ENCODE measurements at places on chromosomes 11 and 22. TPM values are rescaled to one million over a fixed set of nuclear protein-coding genes. Genes with fewer than 3 reads are reported as not detected.
A peak's percentile ranks its signal among the peaks of the same experiment; 100 is the strongest.

The H19 gene
- total RNA-seq, result 238 TPM

DNA sequence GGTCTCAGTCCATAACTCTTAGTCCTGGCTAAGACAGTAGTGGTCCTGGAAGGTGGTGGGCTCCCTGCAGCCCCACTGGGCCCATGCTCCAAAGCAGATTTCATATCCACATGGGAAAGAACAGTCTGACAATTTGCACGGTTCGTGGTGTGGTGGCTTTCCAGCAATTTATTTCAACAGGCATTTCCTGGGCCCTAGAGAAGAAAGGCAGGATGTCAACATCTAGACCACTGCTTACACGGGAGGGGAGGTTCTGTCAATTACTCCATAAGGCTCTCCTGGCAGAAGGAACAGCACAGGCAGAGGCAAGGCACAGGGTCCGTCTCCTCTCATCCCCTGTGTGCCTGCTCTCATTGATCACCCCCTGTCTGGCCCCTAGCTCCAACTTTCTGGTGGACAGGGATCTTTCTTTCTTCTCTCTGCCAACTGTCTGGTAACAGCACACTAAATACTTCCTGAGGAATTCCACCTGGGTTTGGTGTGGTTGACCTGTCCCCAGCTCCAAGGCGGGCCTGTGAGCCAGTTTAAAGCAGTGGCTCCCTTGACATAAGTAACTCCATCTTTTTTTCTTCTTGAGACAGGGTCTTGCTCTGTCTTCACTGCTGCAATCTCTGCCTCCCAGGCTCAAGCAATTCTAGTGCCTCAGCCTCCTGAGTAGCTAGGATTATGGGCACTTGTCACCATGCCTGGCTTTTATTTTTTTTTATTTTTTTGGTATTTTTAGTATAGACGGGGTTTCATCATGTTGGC, 5.1 kb upstream of the A4GALT start:
- no peak overlapping the region for H3K4me3 ChIP-seq
- H3K27ac ChIP-seq, result no peak overlapping the region
- H3K27me3 ChIP-seq, result no peaks in the 10 kb centered on the region
- peaks cover 7% of the 10 kb centered on the region for H3K4me1 ChIP-seq
- DNase-seq, result no peak

DNA sequence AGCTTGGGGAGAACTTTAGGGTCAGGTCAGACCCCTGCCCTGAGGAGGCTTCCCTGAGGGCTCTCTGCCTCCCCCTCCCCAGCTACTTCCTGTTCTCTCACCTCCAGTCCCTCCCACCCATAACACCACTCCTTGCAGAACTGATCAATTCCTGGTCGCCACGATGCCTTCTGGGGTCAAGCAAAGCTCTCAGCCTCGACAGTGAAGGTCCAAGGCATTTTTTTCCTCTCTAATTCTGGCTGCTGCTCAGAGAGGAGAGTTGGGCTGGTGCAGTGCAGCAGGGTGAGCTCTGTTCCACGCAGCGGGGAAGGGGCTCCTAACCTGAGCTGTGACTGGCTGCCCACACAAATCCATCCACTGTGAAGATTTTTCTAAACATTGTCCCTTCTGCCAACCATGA, 628.4 kb downstream of the BRD1 start:
- H3K27ac ChIP-seq, result no peak overlapping the region
- no peak for DNase-seq
- no peaks in the 10 kb centered on the region for H3K27me3 ChIP-seq
- no peaks in the 10 kb centered on the region for H3K4me1 ChIP-seq
- H3K36me3 ChIP-seq, result no peaks in the 10 kb centered on the region

GRCh38 chr22:50320671-50321325, 6.0 kb downstream of the DENND6B start:
- no peaks in the 10 kb centered on the region for H3K36me3 ChIP-seq
- no peak for DNase-seq
- no peaks in the 10 kb centered on the region for H3K4me1 ChIP-seq
- H3K27me3 ChIP-seq, result no peaks in the 10 kb centered on the region
- no peak overlapping the region for H3K27ac ChIP-seq

- no peak overlapping the region for H3K27ac ChIP-seq
- no peaks in the 10 kb centered on the region for H3K27me3 ChIP-seq
- H3K36me3 ChIP-seq, result no peaks in the 10 kb centered on the region
- no peak overlapping the region for H3K4me3 ChIP-seq
Measured at GRCh38 chr11:37849706-37850105, 1251.7 kb upstream of the RAG2 start.

The CLCF1 gene
- 0.23 TPM for total RNA-seq

GRCh38 chr11:61639816-61640443, 40.3 kb upstream of the DAGLA start:
- DNase-seq, result no peak
- no peak overlapping the region for H3K27ac ChIP-seq
- H3K4me3 ChIP-seq, result no peak overlapping the region
- no peaks in the 10 kb centered on the region for H3K36me3 ChIP-seq
- no peaks in the 10 kb centered on the region for H3K27me3 ChIP-seq

The OR10AG1 gene
- total RNA-seq, result not detected

DNA sequence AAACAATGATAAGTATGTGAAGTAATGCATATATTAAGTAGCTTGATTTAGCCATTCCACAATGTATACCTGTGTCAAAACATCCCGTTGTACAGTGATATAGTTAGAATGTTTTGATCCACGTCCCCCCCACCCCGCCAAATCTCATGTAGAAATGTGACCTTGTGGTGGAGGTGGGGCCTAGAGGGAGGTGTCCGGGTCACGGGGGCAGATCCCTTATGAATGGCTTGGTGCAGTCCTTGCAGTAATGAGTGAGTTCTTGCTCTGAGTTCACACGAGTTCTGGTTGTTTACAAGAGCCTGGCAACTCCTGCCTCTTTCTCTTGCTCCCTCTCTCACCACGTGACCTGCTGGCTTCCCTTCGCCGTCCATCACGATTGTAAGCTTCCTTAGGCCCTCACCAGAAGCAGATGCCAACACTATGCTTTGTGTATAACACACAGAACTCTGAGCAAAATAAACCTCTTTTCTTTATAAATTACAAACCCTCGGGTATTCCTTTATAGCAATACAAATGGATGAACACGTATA, 41.6 kb downstream of the FANCF start:
- DNase-seq, result no peak
- no peaks in the 10 kb centered on the region for H3K36me3 ChIP-seq
- H3K4me1 ChIP-seq, result no peaks in the 10 kb centered on the region
- H3K4me3 ChIP-seq, result no peak overlapping the region

The XKR3 gene
- not detected for total RNA-seq

The MPEG1 gene
- total RNA-seq, result 27.2 TPM

The OR8K1 gene
- not detected for total RNA-seq

- H3K4me1 ChIP-seq, result peaks cover 13% of the 10 kb centered on the region
- DNase-seq, result peak; percentile 90
- H3K4me3 ChIP-seq, result peak within 1 kb of the TSS; percentile 90
Measured at GRCh38 chr11:85647604-85648299, at the start of gene TMEM126A. TMEM126A (plus strand) TSS chr11:85647967; CDS start chr11:85650256, 2,289 bp downstream.

The NPAS4 gene
- total RNA-seq, result not detected

- no peak overlapping the region for H3K4me3 ChIP-seq
- H3K27ac ChIP-seq, result no peak overlapping the region
- no peaks in the 10 kb centered on the region for H3K27me3 ChIP-seq
- peak; percentile 85 for DNase-seq
- H3K4me1 ChIP-seq, result peaks cover 3% of the 10 kb centered on the region
Measured at GRCh38 chr11:44538375-44539054, 26.9 kb upstream of the CD82 start.

GRCh38 chr11:113470233-113470632, 5.0 kb downstream of the DRD2 start:
- H3K36me3 ChIP-seq, result no peaks in the 10 kb centered on the region
- peaks cover 3% of the 10 kb centered on the region for H3K4me1 ChIP-seq
- peaks cover 2% of the 10 kb centered on the region for H3K27me3 ChIP-seq

DNA sequence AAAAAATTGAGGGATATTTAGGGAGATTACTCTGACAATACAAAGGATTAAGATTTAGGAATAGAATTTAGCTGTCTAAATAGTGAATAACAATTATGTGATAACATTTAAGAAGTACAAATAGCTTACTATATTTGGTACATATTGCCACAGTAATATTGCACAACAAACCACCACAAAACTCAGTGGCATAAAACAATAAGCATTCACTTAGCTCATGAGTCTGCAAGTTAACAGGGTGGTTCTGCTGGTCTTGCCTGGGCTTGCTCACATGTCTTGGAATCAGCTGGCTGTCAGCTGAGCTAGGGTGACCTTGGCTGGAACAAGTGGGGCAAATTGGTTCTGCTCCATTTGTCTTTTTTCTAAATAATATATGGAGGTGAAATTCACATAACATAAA, 115.1 kb downstream of the DCDC1 start:
- DNase-seq, result no peak
- H3K4me1 ChIP-seq, result no peaks in the 10 kb centered on the region
- no peaks in the 10 kb centered on the region for H3K36me3 ChIP-seq
- no peak overlapping the region for H3K4me3 ChIP-seq
- no peak overlapping the region for H3K27ac ChIP-seq

- H3K27ac ChIP-seq, result no peak overlapping the region
- no peak for DNase-seq
- no peaks in the 10 kb centered on the region for H3K27me3 ChIP-seq
- H3K36me3 ChIP-seq, result no peaks in the 10 kb centered on the region
- no peak overlapping the region for H3K4me3 ChIP-seq
Measured at GRCh38 chr22:22927196-22927887, 39.7 kb downstream of the IGLL5 start.

GRCh38 chr11:31442086-31442485, 67.3 kb downstream of the IMMP1L start:
- no peaks in the 10 kb centered on the region for H3K27me3 ChIP-seq
- H3K36me3 ChIP-seq, result no peaks in the 10 kb centered on the region
- H3K27ac ChIP-seq, result no peak overlapping the region
- H3K4me1 ChIP-seq, result no peaks in the 10 kb centered on the region
- DNase-seq, result no peak

DNA sequence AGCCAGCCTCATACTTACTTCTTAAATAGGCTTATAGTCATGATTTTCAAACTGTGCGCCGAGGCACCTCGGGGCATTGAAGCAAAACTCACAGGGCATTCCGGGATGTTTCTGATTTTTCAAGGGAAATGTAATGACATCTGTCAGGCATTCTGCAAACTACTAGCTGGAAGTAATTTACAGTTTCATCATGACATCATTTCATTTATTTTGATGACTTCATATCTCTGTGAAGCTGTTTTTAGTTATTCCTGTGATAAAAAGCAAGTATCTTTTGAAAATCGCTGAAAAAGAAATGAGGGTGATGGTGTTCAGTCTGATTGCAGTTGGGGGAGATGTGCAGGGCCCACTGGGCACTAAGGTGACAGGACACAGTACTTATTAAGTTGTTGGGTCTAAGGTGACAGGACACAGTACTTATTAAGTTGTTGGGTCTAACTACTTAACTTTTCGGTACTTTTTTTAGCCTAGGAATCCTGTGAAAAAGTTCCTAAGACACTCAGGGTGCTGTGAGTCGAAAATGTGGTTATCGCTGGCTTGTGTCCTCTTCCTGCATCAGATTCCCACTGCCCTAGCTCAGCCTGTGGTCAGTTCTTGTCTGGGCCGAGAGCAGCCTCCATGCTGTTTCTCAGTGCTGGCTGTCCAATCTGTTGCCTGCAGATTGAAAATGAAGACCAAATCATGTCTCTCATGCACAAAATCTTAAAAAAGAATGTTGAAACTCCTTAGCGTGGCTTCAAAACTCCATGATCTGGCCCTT, 42.6 kb downstream of the APLP2 start:
- no peak overlapping the region for H3K4me3 ChIP-seq
- H3K36me3 ChIP-seq, result no peaks in the 10 kb centered on the region
- DNase-seq, result no peak
- no peak overlapping the region for H3K27ac ChIP-seq

The USP2 gene
- total RNA-seq, result 4.4 TPM

The UBE2L3 gene
- total RNA-seq, result 16.0 TPM

- no peak overlapping the region for H3K4me3 ChIP-seq
- DNase-seq, result no peak
- H3K4me1 ChIP-seq, result no peaks in the 10 kb centered on the region
- H3K27ac ChIP-seq, result no peak overlapping the region
- H3K36me3 ChIP-seq, result no peaks in the 10 kb centered on the region
Measured at GRCh38 chr11:30758012-30758411, 171.9 kb upstream of the MPPED2 start.

Data from liver (tissue), 10 donors.